Tibial nerve (tissue), 4 donors: ENCODE measurements at places on chromosomes 2 and 18. TPM values are rescaled to one million over a fixed set of nuclear protein-coding genes. Genes with fewer than 3 reads are reported as not detected.

- DNase-seq, result no peak
These were observed 155.2 kb downstream of the GALNT1 start for GRCh38 chr18:35736696-35737095.

GRCh38 chr2:135647836-135648579 lies 93.6 kb upstream of the UBXN4 start:
- no peak for DNase-seq

- no peak for DNase-seq
These were observed 102.6 kb downstream of the HDAC4 start for GRCh38 chr2:239298116-239298804.

GRCh38 chr2:133414486-133415209 lies 153.6 kb downstream of the NCKAP5 start:
- DNase-seq, result no peak

The C2orf80 gene
- not detected for total RNA-seq

GRCh38 chr18:3029215-3029952 lies 16.4 kb upstream of the LPIN2 start:
- no peak for DNase-seq

DNA sequence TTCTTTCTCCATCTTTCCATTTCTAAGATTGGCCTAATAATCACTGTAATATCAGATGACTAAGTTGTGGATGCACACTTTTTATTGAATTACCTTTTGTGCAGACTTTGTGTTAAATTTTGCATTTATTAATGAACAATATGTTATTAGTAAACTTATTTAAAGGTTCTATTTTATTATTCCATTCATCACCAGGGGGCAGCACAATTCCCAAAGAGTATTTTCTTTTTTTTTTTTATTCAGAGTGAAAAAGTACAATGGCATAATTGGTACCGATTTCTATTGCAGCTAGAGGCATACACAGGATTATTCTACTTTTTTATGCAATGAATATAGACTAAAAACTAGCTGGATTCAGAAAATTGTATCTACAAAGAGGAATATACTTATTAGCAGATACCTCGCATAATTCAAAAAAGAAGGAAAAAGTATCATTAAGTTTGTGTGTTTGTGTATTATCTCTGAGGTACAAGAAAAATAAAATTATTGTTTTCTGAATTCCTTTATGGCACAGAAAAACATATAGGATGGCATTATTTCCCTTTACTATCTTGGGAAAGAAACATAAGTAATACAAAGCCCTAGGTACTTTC lies 390.6 kb downstream of the ERBB4 start:
- DNase-seq, result no peak

The FAM237A gene
- total RNA-seq, result not detected

- DNase-seq, result no peak
These were observed 53.9 kb upstream of the RAB6D start for GRCh38 chr2:131417886-131418285.

The SLC9A2 gene
- total RNA-seq, result not detected

The RGPD4 gene
- not detected for total RNA-seq

The GALR1 gene
- total RNA-seq, result 0.42 TPM

- no peak for DNase-seq
These were observed 601.7 kb downstream of the CBLN2 start for GRCh38 chr18:71942433-71942832.

The GREB1L gene
- total RNA-seq, result 17.8 TPM

DNA sequence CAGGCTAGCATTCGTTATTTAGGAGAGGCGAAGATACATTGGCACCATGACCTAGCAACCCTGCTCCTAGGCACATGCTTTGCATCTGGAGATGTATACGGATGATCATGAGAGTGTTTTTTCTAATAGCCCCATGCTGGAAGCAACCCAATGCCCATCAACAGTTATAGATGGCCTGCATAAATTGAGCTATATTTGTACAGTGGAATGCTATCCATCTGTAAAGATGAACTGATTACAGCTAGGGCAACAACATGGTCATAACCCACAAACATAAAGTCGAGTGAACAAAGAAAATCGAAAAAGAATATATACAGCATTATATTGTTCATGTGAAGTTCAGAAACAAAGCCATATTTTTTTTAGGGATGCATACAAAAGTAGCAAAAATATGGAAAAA lies 20.6 kb upstream of the CHRNA1 start:
- DNase-seq, result no peak
